ENCODE measurements at places on chromosomes 3 and 15. TPM values are rescaled to one million over a fixed set of nuclear protein-coding genes. Genes with fewer than 3 reads are reported as not detected.

The CEMIP gene
- total RNA-seq, result 27.4 TPM

The DNAH12 gene
- under 0.01 TPM for total RNA-seq

The NUP210 gene
- total RNA-seq, result not detected

The RAB27A gene
- 7.5 TPM for total RNA-seq

The FEM1B gene
- total RNA-seq, result 58.1 TPM
